ENCODE measurements at places on chromosomes 11 and 22.

GRCh38 chr22:42871146-42872050 lies 14.3 kb upstream of the ARFGAP3 start:
- DNase-seq = no peak

DNA sequence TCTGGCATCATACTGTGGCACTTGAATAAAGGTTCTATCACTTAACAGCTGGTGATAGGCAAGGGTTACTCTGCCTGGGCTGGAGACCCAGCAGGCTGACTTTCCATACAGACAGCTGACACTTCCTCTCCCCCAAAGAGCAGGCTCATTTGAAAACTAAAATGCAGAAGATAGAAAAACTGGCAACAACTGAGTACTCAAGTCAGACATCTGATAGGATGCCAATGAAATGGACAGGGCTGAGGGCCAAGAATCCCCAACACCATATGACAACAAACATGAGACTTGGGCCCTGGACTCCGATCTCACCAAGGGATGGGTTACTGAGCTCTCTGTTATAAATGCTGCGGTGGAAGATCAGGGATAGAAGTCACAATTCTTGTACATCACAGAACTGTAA lies 237.2 kb downstream of the LRRC4C start:
- no peak for DNase-seq

DNA sequence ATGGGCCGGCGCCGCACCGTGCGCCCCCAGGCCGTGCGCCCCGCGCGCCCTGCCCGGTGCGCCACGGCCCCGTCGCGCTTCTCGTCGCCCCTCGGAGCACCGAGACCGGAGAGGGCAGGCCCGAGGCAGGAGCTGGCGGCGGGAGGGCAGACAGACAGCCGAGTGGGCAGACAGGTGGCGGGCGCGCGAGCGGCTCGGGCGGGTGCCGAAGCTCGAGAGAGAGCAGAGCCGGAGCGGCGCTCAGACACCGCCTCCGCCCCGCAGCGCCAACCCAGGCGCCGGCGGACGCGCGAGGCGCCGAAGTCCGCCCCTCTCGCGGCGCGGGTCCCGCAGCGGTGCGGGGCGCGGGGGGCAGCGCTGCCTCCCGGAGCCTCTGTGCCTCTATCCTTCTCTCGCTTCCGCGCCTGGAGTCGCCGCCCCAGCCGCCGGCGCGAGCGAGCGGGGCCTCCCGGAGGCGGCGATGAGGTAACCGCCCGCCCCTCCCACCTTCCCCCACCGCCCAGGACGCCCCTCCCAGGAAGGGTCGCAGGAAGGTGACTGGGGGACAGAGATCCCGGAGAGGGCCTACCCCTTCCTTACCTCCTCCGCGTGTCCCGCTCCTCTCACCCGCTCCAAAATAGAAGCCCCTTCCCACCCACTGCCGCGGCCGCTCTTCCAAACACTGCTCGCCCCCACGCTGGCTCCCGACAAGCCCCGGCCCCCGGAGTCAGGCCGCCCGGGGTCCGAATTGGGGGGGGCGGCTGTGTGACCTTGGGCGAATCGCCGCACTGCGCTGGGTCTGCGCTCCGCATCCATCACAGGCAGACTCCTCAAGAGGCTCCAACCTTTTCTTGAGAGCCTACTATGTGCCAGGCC lies at the start of gene RASL10A:
RASL10A (minus strand) TSS at position 412 of the 855 bp plus-strand sequence. CDS start 451 bp downstream, outside the sequence.
- DNase-seq = no peak

DNA sequence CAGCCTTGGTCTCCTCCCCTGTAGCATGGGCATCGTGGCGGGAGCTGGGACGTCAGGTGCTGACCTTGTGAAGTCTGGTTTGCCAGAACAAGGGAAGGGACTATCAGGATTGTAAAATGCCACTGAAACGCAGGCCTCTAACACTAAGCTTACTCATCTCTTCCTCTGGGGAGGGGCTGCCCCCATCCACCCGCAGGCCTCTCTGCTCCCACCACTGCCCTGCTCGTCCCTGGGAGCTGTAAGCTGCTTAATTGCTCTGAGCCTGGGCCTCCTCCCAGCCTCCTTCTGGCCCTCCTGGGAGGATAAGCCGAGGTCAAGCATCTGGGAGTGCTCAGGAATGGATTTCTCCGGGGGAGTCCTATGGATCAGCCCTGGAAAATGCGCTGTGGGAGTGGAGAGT lies 8.4 kb downstream of the SHISAL1 start:
- no peak for DNase-seq

- no peak for DNase-seq
These were observed 724 bp downstream of the ARFIP2 start for GRCh38 chr11:6480299-6480914.

DNA sequence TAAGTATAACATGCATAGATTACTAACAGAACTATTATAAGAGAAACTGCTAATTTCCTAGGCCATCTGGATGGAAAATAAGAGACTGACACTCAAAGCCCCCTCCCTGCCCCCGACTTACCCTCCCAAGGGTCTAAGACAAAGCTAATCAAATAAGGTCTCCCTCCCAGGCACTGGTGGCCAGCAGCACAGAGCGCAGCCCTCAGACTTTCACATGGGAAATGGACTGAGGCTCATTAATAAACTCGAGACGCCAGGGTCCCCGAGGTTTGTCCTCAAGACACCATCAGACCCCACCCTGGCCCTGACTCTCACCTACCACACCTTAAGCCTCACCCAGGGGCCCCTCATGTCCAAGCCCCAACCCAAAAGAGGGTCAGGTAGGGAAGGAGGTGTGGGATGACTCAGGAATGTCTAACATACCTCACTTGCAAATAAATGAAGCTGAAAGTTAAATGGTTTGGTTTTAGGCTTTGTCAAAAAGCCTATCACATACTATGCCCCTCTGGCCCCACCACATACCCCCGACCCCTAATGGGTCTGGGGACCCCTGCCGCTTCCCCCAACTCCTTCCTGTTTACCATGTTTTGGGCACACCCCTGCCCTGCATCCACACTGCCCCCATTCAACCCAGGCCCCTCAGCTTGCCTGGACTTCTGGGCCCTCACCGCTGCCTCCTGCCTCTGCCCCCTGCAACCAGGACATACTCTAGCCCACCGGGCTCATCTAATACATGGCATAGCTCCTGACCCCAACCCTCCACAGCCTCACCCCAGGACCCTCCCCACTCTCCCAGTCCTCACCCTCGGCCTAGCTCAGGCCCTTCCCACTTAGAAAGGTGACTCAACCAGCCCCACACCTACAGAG lies 11.4 kb downstream of the ARAP1 start:
- no peak for DNase-seq

- DNase-seq = no peak
These were observed 404.4 kb downstream of the KCNA4 start for GRCh38 chr11:29612423-29612822.

- DNase-seq = no peak
These were observed 152.4 kb downstream of the NTM start for GRCh38 chr11:131522851-131523250.

Measured in stimulated activated CD4-positive, alpha-beta T cell treated with anti-CD3 and anti-CD28 coated beads, Interleukin-15, amount 100 ng/mL, for 1 hour (primary cell).